Substantia nigra (tissue), 51 donors: ENCODE measurements at places on chromosomes 12 and 14.

DNA sequence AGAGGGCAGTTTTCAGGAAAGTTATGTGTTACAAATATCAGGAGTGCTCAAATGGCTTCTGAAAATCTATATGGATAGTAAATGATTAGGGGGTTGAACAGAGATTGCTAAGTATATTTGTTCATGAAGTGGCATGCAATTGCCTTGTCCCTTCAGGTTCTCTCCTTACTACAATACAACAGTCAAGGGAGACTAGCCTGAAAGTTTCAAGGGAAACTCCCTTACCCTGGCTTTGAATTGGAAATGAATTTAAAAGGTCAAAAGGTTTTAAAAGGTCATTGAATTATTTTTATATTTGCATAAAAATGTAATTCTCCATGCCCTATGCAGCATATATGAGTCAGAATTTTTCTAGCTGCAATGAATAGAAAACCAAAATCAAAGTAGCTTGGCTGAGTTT, 253.1 kb upstream of the SYT1 start:
- no peak for DNase-seq

GRCh38 chr14:26067786-26068459, 529.9 kb downstream of the NOVA1 start:
- no peak for DNase-seq

DNA sequence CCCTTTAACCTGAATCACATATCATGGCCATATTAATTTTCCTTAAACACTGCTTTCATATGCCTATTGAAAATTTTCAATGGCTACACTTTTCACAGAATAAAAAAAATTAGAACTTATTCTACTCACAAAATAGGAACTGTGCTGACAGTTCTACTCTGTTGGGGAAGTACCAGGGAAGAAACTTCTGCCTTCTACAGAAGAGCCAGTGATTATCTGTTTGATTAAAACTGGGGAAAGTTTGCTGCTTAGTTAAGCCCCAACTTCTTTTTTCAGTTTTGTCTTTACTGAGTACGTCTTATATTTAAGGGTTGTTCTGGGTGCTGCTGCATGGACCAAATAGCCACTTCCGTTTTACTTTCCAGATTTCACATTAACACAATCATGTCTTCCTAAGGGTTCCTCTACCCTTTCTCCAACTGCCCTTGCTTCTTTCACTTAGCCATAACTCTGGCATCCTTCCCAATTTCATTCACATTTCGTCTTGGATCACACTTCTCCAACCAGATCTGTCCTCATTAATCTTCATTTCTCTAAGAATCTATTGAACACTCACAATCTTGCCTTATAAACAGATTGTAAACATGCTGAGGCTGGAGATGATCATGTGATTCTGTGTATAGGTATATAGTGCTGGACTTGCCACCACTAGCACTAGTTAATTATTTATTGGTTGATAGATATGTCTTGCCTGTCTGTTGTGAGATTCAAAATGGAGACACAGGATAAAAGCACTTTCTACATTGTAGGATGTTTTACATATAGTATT, 1.9 kb upstream of the SEL1L start:
- no peak for DNase-seq

DNA sequence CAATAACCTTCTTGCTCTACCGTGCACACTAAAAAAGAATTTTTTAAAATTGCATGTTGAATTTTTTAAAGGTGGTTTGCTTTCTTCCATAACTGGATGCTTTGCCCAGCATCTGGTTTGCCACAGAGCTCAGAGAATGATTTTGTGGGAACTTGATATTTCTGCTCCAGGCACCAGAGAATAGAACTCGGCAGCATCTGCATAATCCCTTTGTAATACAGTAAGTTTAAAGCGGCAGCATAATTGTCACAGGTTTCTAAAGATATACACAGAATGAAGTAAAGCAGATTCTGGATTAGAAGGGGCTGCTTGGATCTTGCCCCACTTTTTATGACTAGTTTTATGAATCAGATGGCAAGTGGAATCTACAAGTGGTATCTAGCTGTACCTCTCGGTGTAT, 352.0 kb downstream of the NPAS3 start:
- no peak for DNase-seq
